ENCODE measurements at places on chromosomes 5 and 9.

DNA sequence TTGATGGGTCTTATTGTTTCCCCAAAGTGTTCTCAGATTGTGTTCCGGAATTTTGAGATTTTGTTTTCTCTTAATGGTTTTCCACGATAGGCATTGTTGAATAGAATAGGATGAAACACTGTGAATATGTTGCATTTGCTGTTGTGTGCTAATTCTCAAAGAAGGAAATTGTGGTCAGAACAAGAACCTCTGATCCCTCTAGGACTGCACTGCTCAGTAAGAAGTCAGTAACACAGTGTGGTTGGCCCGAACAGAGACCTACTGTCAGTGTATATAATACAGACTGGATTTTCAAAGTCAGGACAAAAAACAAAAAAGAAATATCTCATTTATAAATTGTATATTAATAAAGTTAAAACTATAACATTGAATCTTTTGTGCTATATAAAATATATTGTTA is 494.8 kb downstream of the MAT2B start:
- DNase-seq: no peak

DNA sequence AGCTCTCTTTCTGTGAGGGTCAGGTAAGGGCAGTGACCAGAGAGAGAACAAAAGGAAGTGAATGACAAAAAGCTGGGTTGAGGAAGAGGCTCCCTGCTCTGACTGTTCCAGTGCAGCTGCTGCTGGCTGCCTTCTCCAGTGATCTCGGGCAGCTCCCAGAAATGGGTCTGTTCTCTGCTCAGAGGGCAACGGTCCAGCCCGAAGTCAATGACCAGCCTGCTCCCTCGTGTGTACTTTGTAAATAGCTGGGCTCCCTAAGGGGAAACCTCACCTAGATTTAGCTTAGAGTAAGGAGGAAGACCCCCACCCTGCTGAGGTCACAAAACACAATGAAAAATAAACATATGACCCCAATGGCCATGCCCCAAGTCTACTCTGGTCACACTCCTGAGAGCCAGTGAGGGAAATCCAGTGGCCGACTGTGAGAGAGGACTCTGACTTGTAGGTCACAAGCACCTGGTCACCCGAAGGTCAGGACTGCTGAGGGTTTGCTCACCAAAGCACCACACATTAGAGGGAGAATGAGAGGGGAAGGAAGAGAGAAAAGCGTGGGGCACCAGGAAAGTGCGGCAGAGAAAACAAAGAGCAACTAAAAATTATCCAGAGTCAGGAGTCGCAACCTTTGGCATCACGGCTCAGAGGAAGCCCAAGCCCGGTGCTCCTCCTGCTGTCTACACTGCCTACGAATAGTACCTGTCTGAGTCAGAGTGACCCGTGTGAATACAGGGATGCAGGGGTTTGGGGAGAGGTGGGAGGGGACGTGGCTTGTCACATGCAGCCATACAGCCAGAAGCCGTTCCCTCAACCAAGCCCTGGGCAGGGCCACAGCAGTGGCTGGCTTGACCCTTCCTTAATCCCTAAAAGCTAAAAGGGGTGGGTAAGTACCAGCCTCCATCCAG is 19.8 kb downstream of the NIPAL4 start:
- DNase-seq: no peak

GRCh38 chr9:130018265-130018664 is 24.7 kb downstream of the FNBP1 start:
- DNase-seq: no peak

GRCh38 chr9:123228967-123229366 is 39.4 kb downstream of the STRBP start:
- DNase-seq: no peak

DNA sequence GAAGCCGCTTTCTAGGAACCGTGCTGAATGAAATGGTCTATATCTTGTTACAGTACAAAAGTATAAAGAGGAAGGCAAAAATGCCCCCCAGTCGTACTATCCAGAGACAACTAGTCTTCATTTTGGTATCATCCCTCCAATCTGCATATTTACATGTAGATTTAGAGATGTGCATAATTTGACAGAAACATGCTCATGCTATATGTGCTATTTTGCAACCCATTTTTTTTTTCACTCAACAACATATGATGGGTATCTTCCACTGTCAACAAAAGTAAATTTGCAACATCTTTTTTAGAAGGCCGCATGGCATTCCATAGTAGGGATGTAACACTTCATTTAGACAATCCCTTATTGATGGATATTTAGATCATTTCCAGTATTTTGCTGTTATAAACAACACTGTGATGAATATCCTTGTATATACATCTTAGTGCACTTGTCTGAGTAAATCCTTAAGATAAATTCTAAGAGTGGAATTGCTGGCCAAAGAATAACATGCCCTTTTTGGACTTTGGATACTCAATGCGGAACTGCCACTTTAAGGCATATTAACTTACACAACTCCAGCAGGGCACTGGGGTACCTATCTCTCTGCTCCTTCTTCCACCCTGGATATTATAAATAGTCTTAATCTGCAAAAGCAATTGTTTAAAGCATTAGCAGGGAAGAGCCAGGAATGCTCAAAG is 71.1 kb upstream of the SH3PXD2B start:
- no peak for DNase-seq

- no peak for DNase-seq
Measured at GRCh38 chr5:75532190-75532589, 20.5 kb downstream of the POLK start.

DNA sequence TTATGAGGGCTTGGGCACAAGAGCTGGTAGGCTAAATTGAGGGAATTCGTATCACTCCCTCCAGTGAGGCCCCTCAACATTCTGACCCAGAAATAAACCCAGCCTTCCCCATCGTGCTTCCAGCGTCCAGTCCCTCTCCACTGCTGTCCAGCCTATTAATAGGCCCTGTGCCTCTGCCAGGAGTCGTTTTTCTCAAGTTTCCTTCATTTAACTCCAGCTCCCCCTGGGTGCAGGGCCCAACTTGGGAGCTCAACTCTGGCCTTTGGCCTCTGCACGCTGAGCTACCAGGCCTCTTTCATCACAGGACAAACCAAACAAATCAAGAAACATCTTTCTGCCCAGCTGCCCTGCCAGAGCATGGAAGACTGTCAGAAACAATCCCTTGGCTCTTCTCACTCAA is 10.0 kb downstream of the HBEGF start:
- DNase-seq: no peak

DNA sequence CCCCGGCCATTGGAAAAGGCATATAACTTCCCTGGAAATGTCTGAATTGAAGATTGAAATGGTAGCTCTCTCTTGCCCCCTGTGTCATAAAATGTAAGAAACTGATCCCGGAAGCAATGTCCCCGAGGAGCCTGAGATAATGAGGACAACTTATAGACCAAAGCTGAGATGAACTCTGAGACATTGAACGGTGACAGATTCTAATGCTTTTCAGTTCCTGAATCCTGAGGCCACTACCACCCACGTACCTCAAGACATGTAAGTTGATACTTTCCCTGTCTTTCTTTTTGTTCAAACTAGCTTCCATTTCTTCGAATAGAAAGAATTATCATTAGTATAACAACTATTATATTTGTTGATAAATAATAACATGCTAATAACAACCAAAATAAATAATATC is 51.0 kb downstream of the KIF4B start:
- no peak for DNase-seq

GRCh38 chr9:131280660-131281059 is 4.3 kb upstream of the FAM78A start:
- DNase-seq: no peak

- DNase-seq: no peak
Measured at GRCh38 chr5:108118813-108119514, 262.9 kb downstream of the FBXL17 start.

Data from HFFc6 (cell line).